ENCODE measurements at places on chromosomes 11 and 22. TPM values are rescaled to one million over a fixed set of nuclear protein-coding genes. Genes with fewer than 3 reads are reported as not detected.

- no peak for DNase-seq
Observed at GRCh38 chr11:62726915-62727164, 417 bp downstream of the HNRNPUL2 start.

- no peak for DNase-seq
Observed at GRCh38 chr11:117420598-117420997, 92.9 kb downstream of the CEP164 start.

DNA sequence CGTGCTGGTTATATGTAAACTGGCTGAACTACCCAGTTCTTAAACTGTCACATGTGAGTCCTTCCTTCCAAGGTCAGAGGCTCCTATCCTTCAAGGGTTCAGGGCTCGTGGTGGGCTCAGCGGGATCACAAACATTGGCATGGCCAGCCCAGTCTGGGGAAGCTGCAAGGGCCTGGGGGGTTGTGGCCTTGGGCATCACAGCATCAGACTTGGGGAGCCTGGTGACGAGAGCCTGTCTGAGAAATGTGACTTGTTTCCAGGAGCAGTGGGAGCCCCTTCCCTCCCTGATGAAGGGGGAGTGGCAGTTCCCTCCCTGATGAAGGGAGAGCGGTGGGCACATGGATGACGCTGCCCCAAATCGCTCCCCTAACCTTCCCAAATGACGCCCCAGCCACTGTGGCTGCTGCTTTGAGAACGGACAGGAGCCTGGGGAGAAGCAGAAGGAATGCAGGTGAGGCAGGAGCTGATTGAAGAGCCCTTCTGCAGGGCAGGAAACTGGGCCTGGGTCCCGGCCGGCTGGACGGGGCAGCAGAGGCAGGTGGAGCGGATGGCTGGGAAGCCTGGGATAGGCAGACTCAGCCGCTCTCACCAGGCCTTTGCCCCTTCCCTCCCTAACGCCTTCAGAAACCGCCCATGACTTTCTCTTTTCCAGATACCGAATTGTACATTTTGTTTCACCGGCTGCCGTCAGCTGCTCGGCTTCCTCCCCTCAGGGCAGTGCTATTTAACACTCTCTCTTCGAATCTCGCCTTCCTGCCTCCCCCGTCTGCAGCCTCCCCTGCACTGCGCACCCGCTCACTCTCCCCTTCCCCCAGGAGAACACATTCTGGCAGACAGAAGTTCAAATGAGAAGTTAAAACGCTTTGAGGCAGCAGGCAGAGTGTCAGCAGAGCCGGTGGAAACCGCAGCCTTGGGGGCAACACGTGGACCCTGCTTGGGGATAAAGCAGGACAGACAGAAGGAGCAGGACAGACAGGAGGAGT lies 1486.7 kb downstream of the BRD1 start:
- DNase-seq: no peak

DNA sequence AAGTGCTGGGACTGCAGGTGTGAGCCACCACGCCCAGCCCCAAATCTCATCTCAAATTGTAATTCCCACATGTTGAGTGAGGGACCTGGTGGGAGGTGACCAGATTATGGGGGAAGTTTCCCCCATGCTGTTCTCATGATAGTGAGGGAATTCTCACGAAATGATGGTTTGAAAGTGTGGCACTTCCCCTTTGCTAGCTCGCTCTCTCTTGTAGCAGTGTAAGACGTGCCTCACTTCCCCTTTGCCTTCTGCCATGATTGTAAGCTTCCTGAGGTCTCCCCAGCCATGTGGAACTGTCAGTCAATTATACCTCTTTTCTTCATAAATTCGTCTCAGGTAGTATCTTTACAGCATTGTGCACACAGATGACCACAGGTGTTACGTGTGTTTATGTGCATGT lies 357.8 kb downstream of the CADM1 start:
- DNase-seq: no peak

DNA sequence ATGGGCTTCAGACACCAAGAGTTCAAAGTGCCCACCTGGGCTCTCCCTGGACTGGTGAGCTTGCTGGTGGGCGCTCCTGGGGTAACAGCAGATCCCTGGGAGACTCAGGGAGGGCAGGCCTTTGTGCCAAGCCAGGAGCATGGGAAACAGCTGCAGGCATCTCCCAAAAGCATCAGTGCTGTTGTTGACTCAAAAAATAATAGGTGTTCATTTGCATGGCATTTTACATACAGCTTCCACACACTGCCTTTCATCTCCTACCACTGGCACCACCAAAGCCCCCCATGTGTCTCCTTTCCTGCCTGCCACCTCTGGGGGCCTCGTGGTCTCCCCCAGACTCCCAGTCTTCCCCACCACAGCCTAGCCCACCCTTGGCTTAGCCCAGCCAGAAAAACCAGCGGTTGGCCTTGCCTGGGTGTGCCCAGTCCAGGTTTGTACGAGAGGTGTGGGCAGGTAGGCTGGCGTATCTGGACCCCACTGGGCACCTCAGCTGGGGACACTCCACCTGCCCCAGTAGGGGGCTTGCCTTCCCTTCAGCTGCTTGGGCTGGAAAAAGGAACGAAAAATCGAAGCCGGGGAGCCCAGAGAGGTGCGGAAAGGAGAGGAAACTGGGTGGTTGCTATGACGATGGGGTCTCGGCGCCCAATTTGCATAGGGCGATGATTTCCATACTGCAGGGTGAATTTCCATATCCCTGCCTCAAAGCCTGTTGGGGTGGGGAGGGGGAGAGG lies 15.0 kb downstream of the POU2F3 start:
- no peak for DNase-seq

- no peak for DNase-seq
Observed at GRCh38 chr22:49738006-49738405, 89.7 kb downstream of the BRD1 start.

DNA sequence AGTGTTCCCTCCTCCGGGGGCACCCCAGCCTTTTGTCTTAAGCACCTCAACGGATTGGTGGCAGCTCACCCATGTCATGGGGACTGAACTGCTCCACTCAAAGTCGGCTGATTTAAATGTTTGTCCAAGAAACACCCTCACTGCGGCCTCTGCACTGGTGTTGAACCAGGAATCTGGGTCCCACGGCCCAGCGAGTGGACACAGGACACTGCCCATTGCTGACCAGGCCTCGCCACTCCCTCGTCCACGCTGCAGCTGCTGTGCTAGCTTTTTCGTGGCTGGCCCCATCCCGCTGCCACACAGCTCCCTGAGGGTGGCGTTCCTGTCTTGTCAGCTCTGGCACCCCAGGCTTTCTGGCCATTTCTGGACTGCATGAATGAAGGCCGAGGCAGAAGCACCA lies 646.2 kb downstream of the BRD1 start:
- DNase-seq: no peak

GRCh38 chr11:28384418-28384817 lies 276.2 kb downstream of the METTL15 start:
- DNase-seq: no peak

DNA sequence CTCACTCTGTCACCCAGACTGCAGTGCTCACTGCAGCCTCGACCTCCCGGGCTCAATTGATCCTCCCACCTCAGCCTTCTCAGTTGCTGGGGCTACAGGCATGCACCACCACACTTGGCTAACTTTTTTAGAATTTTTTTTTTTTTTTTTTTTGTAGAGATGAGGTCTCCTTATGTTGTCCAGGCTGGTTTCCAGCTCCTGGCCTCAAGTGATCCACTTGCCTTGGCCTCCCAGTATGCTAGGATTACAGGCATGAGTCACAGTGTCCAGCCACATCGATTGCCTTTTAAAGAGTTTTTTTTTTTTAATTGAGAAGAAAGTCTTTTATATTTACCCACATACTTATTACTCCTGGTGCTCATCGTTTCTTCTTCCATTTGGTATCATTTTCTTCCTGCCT lies 30.0 kb downstream of the PARVG start:
- no peak for DNase-seq

GRCh38 chr11:130859886-130860285 lies 56.4 kb downstream of the SNX19 start:
- no peak for DNase-seq

GRCh38 chr22:30824096-30824495 lies 129.4 kb downstream of the OSBP2 start:
- DNase-seq: no peak

- no peak for DNase-seq
Observed at GRCh38 chr22:21067901-21068680, 22.3 kb downstream of the LRRC74B start.

- no peak for DNase-seq
Observed at GRCh38 chr11:73524774-73525173, 73.1 kb downstream of the FAM168A start.

DNA sequence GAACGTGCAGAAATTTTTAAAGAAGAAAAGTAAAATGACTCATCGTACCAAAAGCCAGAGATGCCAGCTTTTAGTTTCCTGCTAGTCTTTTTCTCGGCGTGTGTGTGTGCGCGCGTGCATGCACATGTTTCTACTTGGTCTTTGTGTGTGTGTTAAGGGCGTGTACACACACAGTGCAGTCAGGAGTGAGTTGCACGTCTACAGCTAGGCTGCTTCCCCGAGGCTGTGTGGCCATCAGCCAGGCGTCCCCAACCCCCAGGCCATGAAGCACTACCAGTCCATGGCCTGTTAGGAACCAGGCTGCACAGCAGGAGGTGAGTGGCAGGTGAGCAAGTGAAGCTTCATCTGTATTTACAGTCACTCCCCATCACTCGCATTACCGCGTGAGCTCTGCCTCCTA lies 36.4 kb downstream of the KCNQ1 start:
- DNase-seq: no peak

DNA sequence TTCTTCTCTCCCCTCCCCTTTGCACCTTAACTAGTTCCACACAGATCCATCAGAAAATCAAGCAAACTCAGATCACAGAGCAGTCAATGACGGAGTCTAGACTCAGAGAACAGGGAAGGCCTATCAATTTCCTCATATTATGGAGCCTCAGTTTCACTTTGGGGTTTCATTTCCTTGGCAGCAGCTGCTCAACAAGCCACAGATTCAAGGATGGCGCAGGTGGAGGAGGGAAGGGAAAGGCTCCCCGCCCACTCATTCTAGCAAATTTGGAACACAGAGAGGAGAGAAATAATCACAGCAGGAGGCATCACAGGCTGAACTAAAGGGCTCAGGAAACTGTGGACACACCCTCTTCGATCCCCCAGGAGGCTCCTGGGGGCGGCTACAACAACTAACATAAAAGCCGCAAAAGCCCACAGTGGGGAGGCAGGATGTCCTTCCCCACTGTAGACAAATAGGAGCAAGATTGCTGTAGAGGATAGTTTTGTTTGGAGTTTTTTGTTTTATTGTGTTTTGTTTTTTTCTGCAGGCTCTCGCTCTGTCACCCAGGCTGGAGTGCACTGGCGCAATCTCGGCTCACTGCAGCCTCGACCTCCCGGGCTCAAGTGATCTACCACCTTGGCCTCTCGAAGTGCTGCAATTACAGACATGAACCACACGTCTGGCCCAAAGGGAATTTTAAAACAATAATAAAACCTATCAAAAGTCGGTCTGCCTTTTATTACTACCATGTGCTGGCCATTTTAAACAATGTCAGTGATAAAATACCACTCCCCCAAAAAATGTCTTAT lies 3.4 kb downstream of the PLAAT3 start:
- no peak for DNase-seq

- no peak for DNase-seq
Observed at GRCh38 chr11:1230456-1231395, 7.9 kb downstream of the MUC5B start.

DNA sequence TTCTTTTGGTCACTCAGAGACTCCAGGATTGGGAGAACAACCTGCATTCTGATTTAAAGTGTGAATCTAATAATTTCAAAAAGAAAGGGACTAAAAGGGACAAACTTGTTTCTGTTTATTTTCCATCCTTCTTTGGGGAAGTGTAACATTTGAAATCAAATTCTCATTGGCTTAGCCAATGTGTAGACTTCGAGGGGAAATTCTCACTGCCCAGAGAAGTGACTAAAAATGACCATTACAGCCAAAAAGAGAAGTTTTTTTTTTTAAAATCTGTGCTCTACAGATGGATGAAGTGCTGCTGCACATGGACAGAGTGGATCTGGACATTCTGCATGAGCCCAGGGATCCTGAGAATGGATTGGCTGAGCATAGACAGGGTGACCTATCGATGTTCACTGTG lies 49.4 kb upstream of the ELF5 start:
- no peak for DNase-seq

- DNase-seq: no peak
Observed at GRCh38 chr22:21098099-21098671, 52.4 kb downstream of the LRRC74B start.

- DNase-seq: no peak
Observed at GRCh38 chr22:50670513-50670912, 2.1 kb upstream of the SHANK3 start.

GRCh38 chr22:46446799-46447198 lies 90.6 kb downstream of the CELSR1 start:
- no peak for DNase-seq

- no peak for DNase-seq
Observed at GRCh38 chr11:14784230-14784629, 107.8 kb downstream of the CYP2R1 start.

DNA sequence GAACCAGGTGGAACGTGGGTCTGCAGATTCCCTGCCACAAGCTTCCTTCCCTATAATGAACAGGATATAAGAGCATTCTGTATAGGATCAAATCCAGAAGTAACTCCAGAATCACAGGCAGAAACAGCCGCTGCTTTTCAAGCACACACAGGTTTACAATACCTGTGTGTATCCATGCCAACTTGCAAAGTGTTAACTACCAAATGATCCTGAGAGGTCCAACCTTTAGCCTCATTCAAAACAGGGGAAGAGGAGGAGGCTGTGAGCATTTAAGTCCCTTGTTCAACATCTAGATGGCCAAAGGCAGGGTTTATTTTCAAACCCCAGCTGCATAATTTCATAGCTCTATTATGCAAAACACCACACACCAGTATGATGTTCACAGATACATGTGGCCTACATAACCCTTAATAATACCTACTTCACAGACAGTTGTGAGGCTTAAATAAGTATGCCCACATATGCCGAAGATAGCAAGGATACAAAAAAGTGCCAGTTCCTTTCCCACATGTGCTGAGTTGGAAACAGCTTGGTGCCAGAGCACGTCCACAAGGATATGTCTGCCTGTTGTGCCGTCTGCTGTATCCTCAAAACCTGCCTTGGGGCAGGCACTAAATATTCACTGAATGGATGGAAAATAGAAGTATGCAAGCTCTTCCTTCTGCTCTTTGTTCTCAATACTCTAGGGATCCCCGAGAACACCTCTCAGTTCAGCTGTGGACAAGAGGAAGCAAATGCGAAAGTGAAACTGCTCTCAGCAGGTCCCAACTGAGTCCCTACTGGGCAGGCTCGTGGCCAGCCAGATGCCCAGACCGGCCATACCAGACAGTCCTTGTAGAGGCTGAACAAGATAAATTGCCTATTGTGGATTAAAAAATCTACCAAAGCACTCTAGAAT lies 66.8 kb downstream of the LARGE1 start:
- no peak for DNase-seq

- DNase-seq: no peak
Observed at GRCh38 chr11:112398798-112399478, 138.3 kb upstream of the PLET1 start.

GRCh38 chr11:90947930-90948329 lies 725.1 kb upstream of the CHORDC1 start:
- DNase-seq: no peak

Gene DGAT2
- total RNA-seq: 0.73 TPM

Gene SYT9
- not detected for total RNA-seq

Gene ACRV1
- total RNA-seq: not detected

Gene BACE1
- total RNA-seq: 2.3 TPM

Gene PTPN5
- 0.22 TPM for total RNA-seq

Gene TCN2
- 0.58 TPM for total RNA-seq

Gene MFRP
- not detected for total RNA-seq

Gene NXPE4
- not detected for total RNA-seq

Gene RBFOX2
- 0.73 TPM for total RNA-seq

Gene OR6T1
- not detected for total RNA-seq

Gene RBM7
- 70.0 TPM for total RNA-seq

All from T-cell (primary cell).